C1 segment of cervical spinal cord (tissue), 14 donors: ENCODE measurements at places on chromosomes 5 and 9.

DNA sequence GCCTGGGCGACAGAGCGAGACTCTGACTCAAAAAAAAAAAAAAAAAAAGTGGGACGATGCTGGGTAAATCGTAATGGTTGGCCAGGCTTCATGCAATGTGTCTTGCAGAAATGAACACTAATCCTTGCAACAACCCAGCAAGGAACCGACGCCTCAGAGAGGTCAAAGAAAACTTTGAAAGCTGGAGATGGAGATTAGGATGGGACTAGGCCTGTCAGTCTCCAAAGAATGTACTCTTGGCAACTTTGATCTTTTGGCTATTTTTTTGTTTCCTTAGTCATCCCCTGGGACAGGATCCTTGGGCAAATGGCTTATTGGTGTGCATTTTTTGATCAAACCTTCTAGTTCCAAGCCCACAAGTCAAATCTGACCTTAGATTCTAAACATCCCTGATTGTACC is 10.6 kb upstream of the PWWP2A start:
- no peak for DNase-seq

DNA sequence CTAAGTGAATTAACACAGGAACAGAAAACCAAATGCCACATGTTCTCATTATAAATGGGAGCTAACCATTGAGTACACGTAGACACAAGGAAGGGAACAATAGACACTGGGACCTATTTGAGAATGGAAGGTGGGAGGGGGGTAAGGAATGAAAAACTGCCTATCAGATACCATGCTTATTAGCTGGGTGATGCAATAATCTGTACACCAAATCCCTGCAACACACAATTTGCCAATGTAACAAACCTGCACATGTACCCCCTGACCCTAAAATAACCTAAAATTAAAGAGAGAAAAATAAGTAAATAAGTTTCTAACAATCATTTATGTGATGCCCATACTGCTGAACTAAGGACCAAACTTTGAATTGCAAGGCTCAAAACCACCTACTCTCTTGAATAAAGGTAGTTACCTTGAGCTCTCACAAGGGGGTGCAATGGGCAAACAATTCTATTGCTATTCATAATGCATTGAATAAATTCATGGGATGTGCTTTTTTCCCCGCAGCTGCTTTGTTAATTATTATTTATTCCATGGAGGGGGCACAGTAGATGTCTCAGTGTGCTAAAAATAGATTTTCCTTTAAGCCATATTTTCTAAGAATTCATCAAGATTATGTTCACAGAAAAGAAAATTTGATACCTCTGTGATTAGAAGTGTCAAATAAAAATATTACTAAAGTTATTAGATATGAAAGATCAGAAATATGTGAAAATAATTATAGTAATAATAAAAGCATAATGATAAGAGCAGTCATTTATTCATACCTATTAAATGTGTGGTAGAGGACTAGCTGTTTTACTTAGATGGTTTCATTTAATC is 76.2 kb upstream of the PTPN3 start:
- DNase-seq, result no peak

DNA sequence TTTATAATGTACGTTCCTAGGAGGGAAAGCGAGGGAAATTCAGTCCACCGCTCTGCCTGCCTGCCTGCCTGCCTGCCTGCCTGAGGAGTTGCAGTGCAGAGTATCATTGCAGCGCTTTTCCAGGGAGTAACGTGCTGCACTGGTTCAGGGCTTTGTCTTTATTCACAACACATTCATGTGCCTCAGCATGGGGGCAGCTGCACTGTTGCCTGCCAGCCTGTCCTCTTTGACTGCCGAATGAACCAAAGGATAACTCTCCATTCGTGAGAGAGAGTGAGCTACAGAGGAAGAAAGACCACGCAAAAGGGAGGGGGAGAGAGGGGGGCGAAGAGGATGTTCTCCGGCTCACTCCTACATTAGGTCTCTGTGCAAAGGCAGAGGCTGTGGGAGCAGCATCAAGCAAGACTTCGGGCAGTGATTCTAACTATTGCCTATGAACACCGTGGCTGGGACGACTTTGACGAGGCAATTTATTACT is 791.2 kb downstream of the MAT2B start:
- no peak for DNase-seq

GRCh38 chr5:14373685-14374084 is 207.9 kb upstream of the OTULINL start:
- no peak for DNase-seq

GRCh38 chr5:156329171-156329611 is 2.2 kb downstream of the SGCD start:
- no peak for DNase-seq

DNA sequence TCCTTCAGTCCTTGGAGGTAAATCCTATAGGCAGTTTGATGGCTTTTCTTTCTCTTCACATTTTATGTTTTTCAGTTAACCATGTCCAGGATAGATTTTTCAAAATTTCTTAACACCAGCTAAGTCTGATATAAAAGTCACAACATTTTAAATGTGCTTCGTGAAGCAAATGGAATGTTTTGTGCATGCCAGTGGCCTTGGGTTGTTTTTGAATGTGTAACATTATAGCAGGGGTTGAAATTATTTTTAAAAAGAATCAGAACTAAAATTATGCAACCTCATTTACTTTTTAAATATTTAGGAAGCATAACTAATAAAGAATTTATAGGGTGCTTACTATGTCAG is 201.1 kb downstream of the ARHGEF28 start:
- DNase-seq, result no peak
